ENCODE measurements at places on chromosomes 16 and 17.

- peak; percentile 12 for DNase-seq
These were observed 38.4 kb downstream of the TOM1L2 start for GRCh38 chr17:17933775-17934174.

GRCh38 chr16:65781363-65781762 lies 585.1 kb upstream of the CDH5 start:
- no peak for DNase-seq

DNA sequence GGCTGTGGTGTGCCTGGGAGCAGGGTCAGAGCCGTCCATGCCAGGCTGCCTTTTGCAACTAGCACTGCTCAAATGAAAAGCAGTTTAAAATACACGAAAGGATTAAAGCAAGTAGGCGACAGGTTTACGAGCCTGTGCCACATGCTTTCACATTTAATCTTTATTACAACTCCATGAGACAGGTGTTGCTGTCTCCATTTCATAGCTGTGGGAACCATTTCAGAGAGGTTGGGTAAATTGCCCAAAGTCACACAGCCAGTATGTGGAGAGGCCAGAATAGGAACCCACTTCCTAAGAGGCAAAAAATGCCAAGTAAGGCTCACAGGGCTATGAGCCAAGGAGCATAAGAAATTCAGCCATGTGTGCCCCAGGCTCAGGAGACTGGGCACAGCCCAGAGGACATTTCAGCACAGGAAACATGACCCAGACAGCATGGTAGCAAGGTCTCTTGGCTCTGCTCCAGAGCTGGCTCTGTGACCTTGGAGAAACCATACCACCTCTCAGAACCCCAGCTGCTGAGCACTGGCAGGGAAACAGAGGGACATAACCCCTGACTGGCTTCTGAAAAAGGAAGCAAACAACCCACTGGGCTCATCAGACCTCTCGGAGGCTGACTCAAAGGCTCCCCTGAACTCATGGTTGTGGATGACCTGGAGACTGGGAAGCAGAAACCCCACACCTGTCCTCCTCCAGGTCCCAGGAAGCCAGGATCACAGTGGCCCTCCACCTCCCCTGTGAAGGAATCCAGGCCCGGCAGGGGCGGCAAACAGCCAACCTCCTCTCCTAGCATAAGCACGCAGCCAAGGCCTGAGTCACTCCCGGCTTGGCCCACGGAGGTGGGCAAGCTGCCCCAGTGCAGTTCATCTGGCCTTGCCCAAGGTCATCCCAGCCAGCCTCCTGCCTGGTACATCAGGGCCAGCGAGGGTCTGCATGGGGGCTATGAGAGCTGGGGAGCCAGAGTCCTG lies 40.3 kb upstream of the MRPS23 start:
- DNase-seq, result peak; percentile 87

- no peak for DNase-seq
These were observed 10.3 kb downstream of the NSMCE1 start for GRCh38 chr16:27258241-27258734.

DNA sequence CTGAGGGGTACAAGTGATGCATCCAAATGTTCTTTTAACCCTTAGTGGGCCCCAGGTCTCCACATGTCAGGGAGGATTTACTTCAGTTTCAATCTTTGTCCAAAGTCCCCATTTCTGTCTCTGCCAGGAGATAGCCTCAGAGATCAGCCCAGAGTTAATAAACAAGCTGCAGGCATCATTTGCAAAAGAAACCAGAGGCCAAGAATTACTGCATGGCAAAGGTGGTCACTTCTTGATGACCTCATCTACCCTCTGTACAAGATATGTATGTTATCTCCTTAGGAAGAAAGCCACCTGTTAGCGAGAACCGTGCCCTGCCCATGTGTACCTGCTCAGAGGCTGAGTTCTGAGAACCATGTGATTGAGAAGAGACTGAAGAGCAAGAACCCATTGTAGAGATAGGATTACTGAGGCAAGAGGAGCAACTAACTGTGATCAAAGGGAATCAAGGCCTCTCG lies 40.3 kb downstream of the SALL1 start:
- DNase-seq, result no peak

DNA sequence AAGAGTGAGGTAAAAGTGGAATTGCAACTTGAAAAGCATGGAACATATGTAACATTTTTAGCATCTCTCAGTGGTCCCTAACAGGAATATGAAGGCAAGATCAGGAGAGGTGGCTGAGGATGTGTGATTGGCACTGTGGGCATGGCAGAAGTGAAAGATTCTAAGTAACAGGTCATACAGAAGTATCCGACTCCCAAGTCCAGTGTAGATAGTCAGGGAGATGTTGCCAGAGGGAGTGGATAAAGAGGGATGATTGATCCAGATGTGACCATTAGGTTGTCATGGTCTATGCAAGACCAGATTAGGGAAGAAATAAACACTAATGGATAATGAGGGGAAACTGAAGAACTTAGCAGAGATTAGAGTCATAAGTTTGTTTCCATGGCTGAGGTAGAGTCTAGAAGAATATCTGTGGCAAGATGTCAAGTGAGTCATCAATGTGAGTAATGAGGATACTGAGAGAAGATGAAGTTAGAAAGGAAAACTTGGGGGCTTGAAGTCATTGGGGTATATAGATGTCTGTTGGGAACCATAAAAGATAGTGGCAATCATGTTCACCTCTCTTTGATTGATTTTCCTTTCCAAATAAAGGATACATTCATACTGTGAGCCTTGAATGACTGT lies 23.9 kb upstream of the CAPNS2 start:
- DNase-seq, result peak; percentile 54

DNA sequence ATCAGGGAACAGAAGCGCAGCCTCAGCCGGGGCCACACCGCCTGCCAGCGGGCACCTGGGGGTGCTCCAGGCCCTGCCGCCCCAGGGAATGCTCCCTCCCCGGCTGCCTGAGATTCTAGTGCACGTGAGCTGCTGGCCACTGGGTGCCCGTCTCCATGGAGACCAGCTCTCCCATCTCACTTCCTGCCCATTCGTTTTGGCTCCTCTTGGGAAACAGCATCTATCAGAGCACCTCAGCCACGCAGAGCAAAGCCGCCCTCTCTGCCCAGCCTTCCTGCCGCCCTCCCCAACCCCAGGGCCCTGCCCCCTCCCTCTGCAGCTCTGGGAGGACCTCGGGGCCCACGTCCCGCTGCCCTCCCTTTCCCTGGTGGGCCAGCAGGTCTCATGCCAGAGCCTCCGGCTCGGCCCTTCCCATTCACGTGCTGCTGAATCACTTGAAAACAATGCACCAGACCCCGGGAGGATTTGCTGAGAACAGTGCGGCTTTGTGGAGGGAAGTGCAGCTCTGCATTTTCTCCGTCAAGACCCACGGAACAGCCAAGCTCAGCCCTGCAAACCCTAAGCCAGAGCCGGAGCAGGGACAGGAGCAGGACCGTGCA lies 19.4 kb downstream of the CEP295NL start:
- DNase-seq, result peak; percentile 67

DNA sequence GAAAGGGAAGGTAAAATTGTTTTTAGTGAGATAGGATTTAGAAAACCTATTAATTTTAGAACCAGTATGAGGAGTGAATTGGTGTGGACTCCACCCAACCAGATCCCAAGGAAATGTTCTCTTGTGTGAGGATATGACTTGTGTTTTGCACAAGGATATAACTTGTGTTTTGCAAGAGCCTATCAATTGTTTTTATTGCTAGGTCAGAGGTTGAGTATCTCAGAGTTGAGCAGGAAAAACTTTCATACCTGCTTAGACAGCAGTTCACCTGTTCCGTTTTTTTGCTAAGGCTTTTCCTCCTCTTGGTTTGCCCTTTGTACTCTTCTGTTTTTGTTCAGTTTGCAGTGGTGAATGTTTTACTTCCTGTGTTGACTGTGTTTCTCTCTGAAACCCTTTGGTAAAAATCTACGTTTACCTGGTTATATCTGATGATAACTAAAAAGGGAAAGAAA lies 5.1 kb downstream of the NBR1 start:
- DNase-seq, result no peak

DNA sequence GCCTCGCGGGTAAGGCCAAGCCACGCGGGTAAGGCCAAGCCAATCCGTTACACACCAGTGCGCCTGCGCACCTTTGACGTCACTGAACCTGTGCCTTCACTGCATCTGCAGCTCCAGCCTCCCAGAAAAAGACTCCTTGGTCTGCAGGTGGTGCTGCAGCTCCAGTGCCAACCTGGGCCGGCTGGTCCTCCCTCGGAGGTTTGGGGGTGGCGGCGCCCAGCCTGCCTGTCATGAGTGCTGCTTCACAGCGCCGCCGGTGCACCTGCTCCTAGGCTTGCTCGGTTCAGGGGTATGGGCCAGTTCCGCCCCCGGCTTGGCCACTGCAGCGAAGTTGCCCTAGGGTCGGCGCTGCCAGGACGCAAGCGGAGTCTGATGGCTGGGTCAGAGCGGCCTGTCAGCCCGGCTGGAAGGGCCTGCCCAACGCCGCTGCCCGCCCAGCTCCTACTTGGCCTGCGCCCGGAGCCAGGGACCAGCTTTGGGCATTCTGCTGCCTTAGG lies 146.6 kb downstream of the USP22 start:
- DNase-seq, result no peak

DNA sequence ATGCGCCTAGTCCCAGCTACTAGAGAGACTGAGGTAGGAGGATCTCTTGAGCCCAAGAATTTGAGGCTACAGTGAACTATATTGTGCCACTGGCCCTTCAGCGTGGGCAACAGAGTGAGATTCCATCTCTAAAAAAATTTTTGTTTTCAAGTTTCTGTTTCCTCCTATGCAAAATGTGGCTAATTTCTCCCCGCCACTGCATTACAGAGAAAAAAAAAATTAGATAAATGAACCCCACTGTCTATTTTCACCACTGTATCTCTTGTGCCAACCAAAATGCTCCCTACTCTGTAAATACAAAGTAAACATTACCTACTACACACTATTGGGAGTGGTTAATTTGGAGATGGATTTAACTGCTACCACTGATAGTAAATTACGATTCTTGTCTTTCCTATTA lies 2.0 kb downstream of the MARF1 start:
- DNase-seq, result no peak

- peak; percentile 79 for DNase-seq
These were observed 2.9 kb upstream of the KANSL1 start for GRCh38 chr17:46195939-46196716.

- no peak for DNase-seq
These were observed 23.5 kb upstream of the DHRS13 start for GRCh38 chr17:28926366-28926765.

DNA sequence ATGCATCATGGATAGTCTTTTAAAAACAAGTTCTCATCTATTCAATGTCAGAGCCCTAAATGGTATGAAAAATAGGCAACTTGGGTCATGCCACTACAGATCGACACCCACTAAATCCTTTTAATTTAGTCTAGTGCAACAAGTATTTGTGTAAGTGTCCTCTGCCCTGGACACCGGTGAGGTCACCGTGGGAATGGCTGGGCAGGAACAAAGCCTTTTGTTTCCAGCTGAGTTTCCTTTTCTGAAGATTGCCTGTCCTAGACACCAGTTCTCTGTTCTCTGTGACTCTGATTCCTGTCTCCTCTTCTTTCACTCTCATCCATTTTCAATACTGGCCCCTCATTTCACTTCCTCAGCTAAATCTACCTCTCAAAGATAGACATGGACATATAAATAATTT lies 446.5 kb downstream of the MAF start:
- DNase-seq, result no peak

GRCh38 chr17:63082273-63082861 lies 116.3 kb downstream of the TANC2 start:
- peak; percentile 11 for DNase-seq

DNA sequence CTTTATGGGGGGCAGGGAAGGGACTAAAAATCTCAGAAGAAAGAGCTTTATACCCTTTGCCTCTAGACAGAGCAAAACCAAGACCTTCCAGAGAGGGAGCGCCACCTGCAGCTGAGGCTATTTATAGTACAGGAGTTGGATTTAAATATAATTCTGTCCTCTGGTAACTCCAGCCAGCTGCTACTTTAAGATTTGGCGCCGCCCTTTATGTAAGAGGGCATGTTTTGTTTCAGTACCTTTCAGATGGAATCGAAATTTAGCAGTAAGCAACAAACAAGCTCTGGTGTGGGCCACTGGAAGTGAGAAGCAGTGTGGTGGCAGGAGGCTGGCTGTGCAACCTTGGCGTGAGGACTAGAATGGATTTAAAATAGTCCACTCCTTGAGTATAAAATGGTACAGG lies 5.2 kb upstream of the GUCY2D start:
- DNase-seq, result peak; percentile 20

- no peak for DNase-seq
These were observed at the start of gene STX1B for GRCh38 chr16:31010585-31011325. Gene STX1B, minus strand, starts transcription at chr16:31010638. Its CDS starts 242 bp downstream, at chr16:31010396.

DNA sequence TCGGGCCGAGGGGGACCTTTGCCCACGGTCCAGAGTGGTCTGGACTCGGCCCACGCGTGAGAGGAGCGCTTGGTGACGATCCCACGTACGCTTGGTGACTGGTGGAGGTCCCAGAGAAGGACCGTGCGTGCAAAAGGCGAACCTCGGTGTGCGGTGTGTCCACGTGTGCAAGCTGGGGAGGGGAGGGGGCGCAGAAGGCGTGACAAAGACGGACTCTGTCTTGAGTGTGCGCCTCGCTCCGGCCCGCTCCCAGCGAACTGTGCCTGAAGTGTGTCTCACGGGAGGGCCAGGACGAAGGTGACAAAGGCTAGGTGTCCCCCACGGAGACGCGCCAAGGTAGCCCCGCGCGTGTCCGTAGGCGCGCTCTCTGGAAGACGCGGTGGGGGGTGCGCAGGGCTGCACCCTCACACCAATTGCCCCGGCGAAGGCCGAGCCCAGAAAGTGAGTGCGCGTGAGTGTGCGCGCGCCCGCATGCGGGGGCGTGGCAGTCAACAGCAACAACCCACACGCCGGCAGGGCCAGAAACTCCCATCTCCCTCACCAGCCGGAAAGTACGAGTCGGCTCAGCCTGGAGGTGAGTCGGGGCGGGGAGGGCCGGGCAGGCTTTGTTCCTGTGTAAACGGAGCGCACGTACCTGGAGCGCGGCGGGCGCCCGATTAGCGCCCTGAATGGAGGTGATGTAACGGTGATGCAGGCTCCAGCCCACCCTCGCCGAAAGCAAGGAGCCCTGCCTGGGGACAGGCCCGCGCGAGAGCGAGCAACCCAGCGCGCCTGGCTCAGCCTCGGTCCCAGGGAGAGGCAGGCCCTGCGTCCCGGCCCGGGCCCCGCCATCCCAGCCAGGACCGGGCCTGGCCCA lies at the start of gene GPRC5C:
TSS of gene GPRC5C (plus strand) at position 521 of the 856 bp plus-strand sequence. CDS start 7,689 bp downstream, outside the sequence.
- DNase-seq, result peak; percentile 82

- peak; percentile 9 for DNase-seq
These were observed 572.2 kb upstream of the SOX9 start for GRCh38 chr17:71548540-71549190.

DNA sequence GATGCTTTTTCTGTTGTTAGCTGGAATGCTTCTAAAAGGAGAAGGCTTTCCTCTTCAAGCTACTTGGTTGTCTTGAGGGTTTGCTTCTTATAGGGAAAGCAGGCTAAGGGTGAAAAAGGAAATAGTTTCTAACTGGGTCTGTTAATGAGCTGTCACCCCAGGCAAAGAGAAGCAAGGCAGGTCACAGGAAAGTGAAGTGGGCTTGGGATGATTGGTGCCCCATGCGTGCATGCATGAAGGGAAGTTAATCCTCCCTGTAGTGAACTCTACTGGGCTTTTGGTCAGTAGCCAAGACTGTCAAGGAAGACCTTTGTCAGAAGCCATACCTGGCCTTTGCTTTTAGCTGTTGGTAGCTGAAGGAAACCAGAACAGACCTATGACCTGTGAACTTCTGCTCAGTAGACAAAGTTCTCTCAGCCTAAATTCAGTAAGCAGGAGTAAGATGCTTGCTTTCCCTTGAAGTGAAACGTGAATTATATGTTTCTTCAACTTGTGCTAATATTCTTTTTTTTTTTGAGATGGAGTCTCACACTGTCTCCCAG lies 16.5 kb downstream of the TENT4B start:
- DNase-seq, result no peak
